D341Med (cell line): ENCODE measurements at places on chromosomes 13 and 19.
A peak's percentile ranks its signal among the peaks of the same experiment; 100 is the strongest.

GRCh38 chr19:10420444-10421239 lies at the start of gene PDE4A:
TSS of gene PDE4A (plus strand) at chr19:10420538. CDS start at chr19:10420765, 227 bp downstream.
- DNase-seq, result peak; percentile 82

GRCh38 chr13:51380269-51380668 lies 40.8 kb downstream of the SERPINE3 start:
- DNase-seq, result peak; percentile 22

DNA sequence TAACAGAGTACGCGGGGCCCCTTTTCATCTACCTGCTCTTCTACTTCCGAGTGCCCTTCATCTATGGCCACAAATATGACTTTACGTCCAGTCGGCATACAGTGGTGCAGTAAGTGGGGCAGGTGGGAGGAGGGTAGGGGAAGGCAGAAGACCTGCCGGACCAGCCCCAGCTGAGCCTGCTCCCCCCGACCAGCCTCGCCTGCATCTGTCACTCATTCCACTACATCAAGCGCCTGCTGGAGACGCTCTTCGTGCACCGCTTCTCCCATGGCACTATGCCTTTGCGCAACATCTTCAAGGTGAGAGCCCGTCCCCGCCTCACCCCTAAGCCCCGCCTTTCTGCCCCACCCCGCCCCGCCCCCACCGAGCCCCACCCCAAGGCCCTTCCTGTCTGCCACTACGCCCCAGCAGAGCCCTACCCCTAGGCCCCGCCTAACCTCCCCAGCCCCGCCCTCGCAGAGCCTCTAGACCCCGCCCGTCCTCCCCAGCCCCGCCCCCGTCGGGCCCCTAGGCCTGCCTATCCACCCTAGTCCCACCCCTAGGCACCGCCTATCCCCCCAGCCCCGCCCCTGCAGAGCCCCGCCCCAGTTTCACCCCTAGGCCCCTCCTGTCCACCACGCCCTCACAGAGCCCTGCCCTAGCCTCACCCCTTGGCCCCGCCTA lies 7.7 kb downstream of the NDUFB7 start:
- DNase-seq, result peak; percentile 88

DNA sequence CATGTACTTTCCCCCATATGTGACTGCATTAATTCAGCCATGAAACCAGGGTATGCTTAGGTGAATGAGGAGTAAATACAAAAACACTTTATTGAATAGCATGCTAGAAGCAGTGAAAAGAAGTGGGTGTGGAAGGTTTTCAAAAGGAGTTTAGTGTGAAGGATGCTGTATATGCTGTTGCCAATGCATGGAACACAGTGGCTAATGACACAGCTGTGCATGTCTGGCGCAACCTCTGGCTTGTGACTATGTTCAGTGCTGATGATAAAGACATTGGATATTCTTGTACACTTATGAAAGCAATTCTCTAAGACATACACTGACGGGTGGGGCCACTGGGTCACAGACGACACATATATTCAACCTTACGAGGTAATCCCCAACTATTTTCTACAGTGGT lies 55.2 kb downstream of the SOX21 start:
- no peak for DNase-seq

DNA sequence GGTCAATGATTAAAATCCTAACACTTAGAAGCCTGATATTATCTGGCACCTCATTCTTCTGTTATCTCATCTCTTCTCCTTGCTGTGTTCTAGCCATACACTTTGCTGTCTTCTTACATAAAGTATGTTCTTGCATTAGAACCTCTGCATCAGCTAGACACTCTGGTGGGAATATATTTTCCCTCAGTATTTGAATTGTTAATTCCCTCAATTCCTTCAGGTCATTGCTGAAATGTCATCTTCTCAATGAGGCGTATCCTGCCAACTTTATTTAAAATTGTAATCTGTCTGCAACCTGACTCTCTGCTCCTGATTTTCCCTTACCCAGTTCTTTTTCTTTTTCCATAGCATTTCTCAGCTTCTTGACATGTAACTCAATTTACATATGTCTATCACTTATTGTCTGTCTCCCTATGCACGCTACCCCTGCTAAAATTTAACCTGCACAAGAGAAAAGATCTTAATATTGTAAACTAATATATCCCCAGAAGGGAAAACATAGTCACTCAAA lies 138.2 kb downstream of the UGGT2 start:
- DNase-seq, result no peak

- no peak for DNase-seq
Measured at GRCh38 chr13:73733706-73734105, 400.5 kb downstream of the KLF12 start.

DNA sequence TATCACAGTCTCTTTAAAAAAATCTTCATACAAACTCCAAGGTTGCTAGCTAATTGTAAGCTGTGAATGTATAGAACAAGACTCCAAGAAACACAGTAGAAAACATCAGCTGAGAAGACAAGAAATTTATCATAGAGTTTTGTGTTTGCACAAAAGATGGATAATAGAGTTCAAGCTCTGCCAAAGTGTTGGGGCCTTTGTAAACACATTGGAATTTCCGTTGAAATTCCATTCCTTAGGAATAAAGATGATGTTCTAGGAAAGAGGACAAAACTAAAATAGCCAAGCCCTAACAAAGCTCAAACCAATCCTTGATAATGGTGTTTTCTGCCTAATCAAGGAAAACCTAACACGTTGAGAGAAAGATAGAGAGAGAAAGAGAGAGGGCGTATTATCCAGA lies 20.6 kb downstream of the LRRC63 start:
- DNase-seq, result no peak

GRCh38 chr19:56969759-56970178 lies 129.2 kb upstream of the PEG3 start:
- no peak for DNase-seq

- no peak for DNase-seq
Measured at GRCh38 chr19:35060160-35060855, 18.8 kb downstream of the HPN start.

DNA sequence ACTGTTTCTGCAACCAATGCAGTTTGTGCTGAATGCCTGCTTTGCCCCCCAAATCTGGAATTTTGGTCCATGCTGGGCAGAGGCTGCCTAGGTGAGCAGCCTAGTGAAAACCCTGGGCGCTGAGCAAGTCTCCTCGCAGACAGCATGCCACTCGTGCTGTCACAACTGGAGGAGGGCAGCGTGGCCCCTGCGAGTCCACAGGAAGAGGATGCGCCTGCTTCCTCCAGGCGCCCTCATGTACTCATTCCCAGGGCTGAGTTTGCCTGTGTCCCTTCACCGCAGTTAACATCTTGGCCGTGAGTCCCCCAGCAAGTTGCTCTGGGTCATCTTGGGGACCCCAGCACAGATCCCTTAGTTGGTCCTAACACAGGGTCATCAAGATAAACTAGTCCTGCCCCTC lies 26.2 kb upstream of the TMEM160 start:
- DNase-seq, result no peak

GRCh38 chr19:3099347-3100145 lies 5.4 kb downstream of the GNA11 start:
- no peak for DNase-seq

- DNase-seq, result no peak
Measured at GRCh38 chr13:95343944-95344343, 42.7 kb upstream of the ABCC4 start.

GRCh38 chr13:76632401-76633044 lies 253.7 kb downstream of the KCTD12 start:
- no peak for DNase-seq

DNA sequence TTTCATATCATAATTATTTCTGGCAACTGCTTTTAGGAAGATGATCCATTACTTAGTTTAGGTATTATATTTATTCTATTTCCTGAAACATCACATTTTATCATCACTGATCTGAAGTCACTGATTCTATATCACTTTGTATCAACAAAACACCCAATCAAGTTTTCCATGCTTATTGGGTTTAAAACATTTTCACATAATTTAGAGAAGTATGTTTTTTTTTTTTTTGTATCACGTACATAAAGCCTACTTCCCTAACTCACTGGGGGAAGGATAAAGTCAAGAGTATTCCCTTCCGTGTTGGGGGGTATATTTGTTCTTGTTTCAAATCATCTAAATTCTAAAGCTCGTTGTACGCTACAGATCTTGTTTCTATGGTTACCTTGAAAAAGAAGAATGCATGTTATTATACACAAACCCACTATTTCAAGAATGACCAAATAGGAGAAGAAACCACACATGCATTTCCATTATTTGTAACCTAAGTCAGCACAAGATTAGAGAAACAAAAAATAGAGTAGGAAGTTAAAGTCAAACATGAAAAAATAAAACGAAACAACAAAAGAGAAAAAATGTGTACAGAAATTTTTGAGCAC lies 637.2 kb upstream of the MIR17HG start:
- DNase-seq, result no peak

- no peak for DNase-seq
Measured at GRCh38 chr19:39745643-39746042, 7.8 kb upstream of the CLC start.

DNA sequence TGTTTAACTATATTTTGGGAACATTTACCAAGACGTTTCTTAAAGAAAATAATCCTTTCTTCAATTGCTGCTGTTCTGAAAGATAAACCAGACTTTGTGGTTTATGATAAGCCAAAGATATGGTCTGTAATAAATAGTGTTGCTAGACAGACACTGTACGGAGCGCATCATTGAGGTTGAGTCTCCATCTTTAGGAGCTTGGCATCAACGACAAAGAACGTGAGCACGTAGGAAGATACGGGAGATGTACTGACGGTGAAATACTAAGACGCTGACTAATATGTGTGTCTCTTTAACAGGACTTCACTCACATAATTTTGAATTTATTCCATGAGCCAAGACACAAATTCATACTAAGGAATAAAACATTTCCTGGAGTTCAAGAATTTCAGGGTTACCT lies 16.2 kb downstream of the TEX29 start:
- no peak for DNase-seq

DNA sequence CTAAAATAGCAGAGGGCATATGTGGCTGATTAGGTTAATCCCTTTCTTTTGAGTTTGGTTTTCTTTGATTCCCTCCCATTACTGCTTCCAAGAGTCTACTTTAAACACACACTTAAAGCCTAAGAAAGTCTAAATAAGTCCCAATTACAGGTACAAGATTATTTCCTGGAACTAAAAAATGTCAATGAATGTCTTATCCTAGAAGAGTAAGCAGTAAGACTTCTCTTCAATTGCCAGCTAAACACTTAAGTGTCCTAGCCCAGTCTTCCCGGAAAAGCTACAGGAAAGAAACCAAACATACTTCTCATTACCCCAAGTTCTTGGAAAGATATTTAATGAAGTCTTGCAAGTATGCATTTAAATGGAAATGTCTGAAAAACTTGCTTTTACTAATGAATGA lies 233.1 kb downstream of the DCLK1 start:
- DNase-seq, result no peak

GRCh38 chr19:34556488-34556887 lies 74.9 kb downstream of the WTIP start:
- DNase-seq, result peak; percentile 53

DNA sequence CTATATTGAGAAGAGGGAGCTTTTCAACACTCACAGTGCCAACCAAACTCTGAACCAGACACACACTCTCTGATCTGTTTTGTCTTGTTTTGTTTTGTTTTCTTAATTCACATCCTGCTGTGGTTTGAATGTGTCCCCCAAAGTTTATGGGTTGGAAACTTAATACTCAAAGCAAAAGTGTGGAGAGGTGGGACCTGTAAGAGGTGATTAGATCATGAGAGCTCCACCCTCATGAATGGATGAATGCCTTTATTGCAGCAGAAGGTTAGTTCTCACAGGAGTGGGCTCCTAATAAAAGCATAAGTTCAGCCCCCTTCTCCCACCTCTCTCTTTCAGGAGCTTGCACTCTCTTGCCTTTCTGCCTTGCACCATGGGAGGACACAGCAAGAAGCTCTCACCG lies 957.1 kb downstream of the PCDH9 start:
- DNase-seq, result no peak

DNA sequence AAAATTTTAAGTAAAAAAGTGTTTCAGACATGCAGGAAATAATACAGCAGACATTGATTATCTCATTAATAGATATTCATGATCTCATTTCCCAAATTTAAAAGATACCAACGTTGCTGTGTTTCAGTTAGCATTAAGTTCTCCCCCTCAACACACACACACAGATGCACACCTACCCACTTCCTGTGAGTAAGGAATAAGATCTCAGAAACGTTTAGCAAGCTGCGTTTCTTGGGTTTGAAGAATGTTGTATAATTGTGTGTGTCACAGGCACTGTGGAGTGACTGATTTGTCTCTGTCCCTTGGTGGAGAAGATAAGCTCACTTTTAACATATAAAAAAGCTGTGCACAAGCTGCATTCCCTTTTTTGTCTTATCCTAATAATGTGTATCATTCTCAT lies 196.8 kb downstream of the PDS5B start:
- no peak for DNase-seq

DNA sequence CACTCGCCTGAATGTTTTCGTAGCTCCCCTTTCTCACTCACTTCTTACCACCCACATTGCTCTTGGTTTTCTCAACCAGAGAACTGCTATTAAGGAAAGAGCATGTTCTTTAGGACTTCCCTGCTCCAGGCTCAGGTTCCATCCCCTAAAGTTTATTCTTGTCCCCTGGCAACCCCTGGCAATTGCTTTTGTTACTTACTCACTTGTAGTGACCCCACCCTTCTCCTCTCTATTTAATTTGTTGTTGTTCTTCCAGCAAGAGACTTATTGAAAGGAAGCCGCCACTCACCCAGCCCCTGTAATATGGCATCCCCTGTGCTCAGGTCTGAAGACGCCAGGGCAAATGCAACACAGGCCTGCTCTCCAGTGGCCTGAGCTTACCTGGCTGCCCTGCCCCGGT lies 233.7 kb upstream of the SOX21 start:
- no peak for DNase-seq

DNA sequence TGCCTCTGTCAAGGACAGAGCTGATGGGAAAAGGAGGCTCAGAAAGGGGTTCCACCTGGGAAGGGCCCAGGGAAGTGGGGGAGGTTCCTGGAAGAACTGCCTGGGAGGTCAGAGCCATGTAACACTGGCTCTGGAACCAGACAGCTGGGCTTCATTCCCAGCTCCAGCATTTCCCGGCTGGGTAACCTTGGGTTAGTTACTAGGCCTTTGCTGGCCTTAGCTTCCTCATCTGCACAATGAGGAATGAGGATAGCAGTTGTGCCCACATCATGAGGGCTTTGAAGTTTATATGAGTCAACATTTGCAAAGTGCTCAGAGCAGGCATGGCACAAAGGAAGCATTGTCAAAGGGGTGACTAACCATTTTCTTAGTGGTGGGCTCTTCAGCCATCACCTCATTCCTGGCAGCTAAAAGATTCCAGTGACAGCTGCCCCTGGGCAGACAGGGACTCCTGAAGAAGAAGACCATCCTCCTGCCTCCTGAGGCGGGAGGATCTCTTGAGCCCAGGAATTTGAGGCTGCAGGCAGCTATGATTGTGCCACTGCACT lies 1.7 kb upstream of the DNAJB1 start:
- DNase-seq, result no peak

DNA sequence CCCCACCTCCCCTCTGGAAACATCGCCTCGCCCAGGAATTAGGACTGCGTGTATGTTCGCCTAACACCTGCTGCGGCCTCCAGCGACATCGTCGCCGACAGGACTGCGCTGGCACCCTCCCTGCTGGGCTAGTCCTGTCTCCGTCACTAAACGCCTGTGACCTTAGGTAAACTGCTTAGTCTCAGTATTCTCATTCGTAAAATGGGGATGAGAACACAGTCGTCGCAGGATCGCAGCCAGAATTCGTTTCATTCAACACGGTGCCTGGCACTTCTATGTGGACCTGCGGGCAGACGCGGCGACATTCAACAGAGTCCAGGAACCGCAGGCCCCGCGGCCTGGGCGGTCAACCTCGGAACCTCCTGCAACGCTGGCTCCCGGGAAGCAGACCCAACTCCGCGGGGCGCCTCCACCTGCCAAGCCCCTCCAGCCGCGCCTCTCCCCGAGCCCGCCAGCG lies 485 bp downstream of the CRYL1 start:
- peak; percentile 45 for DNase-seq
